Uterus (tissue), 4 donors: ENCODE measurements at places on chromosomes 13 and 19. TPM values are rescaled to one million over a fixed set of nuclear protein-coding genes. Genes with fewer than 3 reads are reported as not detected.

GRCh38 chr13:40637643-40638042 is 28.8 kb downstream of the FOXO1 start:
- no peaks in the 10 kb centered on the region for H3K27me3 ChIP-seq
- no peak overlapping the region for H3K4me3 ChIP-seq
- H3K27ac ChIP-seq = peak overlapping the region; percentile 53
- H3K4me1 ChIP-seq = peaks cover 15% of the 10 kb centered on the region
- DNase-seq = no peak
- no peaks in the 10 kb centered on the region for H3K36me3 ChIP-seq

DNA sequence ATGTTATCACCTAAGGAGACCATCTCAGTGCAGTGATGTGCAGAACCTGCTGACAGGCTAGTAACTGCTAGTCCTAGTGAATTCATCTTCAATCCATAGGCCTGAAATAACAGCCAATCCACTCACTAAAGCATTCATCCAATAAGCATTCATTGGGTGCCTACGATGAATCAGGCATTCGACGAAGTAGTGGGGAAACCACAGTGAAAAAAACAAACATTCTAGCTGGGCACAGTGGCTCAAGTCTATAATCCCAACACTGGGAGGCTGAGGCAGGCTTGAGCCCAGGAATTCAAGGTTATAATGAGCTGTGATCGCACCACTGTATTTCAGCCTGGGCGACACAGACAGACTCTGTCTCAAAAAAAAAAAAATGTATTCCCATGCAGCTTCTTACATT is 135.6 kb downstream of the RNF17 start:
- no peaks in the 10 kb centered on the region for H3K36me3 ChIP-seq
- H3K27ac ChIP-seq = no peak overlapping the region
- no peaks in the 10 kb centered on the region for H3K27me3 ChIP-seq
- no peak overlapping the region for H3K4me3 ChIP-seq
- DNase-seq = no peak

- no peaks in the 10 kb centered on the region for H3K36me3 ChIP-seq
- no peaks in the 10 kb centered on the region for H3K4me1 ChIP-seq
- H3K27me3 ChIP-seq = no peaks in the 10 kb centered on the region
- no peak overlapping the region for H3K4me3 ChIP-seq
- H3K27ac ChIP-seq = no peak overlapping the region
These were observed 18.4 kb downstream of the UBXN6 start for GRCh38 chr19:4439243-4439642.

- H3K27ac ChIP-seq = no peak overlapping the region
- no peaks in the 10 kb centered on the region for H3K27me3 ChIP-seq
- DNase-seq = no peak
- no peaks in the 10 kb centered on the region for H3K36me3 ChIP-seq
- H3K4me1 ChIP-seq = no peaks in the 10 kb centered on the region
- no peak overlapping the region for H3K4me3 ChIP-seq
These were observed 96.3 kb downstream of the VWA8 start for GRCh38 chr13:41864658-41865057.

DNA sequence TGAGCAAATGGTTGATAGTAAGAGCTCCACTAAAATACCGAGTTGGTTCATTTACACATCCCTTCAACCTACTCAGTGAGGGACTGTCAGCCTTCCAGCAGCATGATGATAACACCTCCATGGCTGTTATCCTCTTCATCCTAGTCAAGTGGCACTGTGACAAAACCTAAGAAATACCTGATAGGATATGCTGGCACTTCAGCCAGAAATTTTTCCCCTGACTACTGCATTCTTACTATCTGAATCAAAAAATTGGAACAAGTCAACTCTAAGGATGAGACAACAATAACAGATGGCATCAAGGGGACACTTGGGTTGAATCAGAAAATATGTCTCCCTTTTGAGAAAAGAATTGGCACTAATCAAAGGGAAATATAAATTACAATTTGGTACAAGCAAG is 193.9 kb downstream of the KCTD12 start:
- no peak overlapping the region for H3K4me3 ChIP-seq
- DNase-seq = no peak
- no peaks in the 10 kb centered on the region for H3K27me3 ChIP-seq
- H3K4me1 ChIP-seq = no peaks in the 10 kb centered on the region
- H3K36me3 ChIP-seq = no peaks in the 10 kb centered on the region

- peak overlapping the region; percentile 81 for H3K27ac ChIP-seq
- H3K4me1 ChIP-seq = no peaks in the 10 kb centered on the region
- no peaks in the 10 kb centered on the region for H3K27me3 ChIP-seq
- H3K36me3 ChIP-seq = no peaks in the 10 kb centered on the region
- peak; percentile 94 for DNase-seq
- peak overlapping the region; percentile 49 for H3K4me3 ChIP-seq
These were observed 1.6 kb downstream of the RASIP1 start for GRCh38 chr19:48738557-48739403.

- no peaks in the 10 kb centered on the region for H3K27me3 ChIP-seq
- DNase-seq = no peak
- H3K27ac ChIP-seq = peak overlapping the region; percentile 96
- H3K4me3 ChIP-seq = no peak overlapping the region
- no peaks in the 10 kb centered on the region for H3K4me1 ChIP-seq
These were observed 39.6 kb downstream of the COL4A2 start for GRCh38 chr13:110346661-110347067.

DNA sequence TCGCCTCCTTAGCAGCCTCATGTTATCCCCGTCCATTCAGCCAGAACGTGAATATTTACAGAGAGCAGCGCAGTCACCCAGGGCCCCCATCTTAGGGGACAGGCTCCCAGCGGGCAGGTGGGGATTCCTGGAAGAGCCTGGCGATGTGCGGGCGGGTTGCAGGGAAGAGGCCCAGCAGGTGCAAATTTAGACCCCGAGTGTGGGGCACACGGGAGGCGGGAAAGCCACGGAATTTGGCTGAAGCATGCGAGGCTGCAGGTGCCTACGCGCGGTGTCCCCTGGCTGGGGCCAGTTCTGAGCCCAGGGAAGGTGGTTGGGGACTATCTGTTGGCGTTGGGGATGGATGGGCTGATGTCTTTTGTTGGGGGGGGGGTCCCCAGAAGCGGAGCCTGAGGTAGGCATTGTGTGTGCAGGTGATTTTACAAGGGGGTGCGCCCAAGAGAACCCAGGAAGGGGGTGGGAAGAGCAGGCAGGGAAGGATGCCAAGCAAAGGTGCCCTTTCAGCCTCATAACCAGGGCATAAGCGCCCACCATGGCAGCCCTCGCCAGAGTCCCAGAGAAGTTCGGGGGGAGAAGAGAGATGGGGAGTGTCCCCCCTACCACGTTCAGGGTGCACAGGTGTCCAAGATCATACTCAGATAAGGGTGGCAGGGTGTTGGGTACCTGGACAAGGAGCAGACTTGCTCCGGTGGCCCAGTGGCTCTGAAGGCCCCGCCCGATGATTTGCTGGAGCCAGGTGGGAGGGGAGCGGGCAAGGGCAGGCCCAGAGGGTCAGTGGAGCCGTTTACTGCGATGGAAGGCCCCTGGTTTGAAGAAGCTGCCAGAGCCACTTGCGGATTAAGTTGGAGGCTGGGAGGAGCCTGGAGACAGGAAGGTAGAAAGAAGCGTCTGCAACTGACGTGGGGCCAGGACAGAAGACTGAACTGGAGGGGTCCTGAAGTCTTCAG is 1.2 kb downstream of the TPGS1 start:
- peak overlapping the region; percentile 99 for H3K4me3 ChIP-seq
- H3K27me3 ChIP-seq = no peaks in the 10 kb centered on the region
- H3K27ac ChIP-seq = no peak overlapping the region
- no peaks in the 10 kb centered on the region for H3K36me3 ChIP-seq
- no peak for DNase-seq

DNA sequence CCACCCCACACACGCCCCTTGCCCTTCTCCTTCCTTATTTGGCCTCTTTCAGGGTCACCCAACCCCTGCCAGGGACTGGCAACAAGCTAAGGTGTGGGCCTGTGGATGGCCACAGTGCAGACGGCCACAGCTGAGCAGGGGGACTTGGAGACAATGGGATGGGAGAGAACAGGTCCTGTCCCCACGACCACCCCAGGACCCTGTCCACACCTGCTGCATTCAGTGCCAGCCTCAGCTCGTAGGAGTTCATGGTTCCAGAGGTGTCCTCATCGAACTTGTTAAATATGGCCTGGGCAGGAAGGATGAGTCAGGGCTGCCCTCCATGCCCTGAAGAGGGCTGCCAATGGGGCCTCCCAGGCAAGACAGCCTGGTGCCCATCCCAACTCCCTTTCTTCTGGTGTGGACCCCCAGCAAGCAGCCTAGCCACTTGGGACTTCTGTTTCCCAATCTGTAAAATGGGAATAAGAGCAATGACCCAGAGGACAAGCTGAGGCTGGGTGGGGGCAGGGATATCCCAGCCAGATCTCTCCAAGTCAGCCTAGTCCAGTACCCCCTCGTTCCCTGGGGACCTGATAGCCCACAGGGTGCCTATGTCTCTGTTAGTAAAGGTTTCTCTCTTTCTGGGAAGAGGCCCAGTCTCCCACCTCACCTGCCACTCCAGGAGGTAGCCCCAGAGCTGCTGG is 10.6 kb downstream of the CAPN12 start:
- H3K4me1 ChIP-seq = no peaks in the 10 kb centered on the region
- peak overlapping the region; percentile 69 for H3K27ac ChIP-seq
- H3K27me3 ChIP-seq = no peaks in the 10 kb centered on the region
- DNase-seq = peak; percentile 26

DNA sequence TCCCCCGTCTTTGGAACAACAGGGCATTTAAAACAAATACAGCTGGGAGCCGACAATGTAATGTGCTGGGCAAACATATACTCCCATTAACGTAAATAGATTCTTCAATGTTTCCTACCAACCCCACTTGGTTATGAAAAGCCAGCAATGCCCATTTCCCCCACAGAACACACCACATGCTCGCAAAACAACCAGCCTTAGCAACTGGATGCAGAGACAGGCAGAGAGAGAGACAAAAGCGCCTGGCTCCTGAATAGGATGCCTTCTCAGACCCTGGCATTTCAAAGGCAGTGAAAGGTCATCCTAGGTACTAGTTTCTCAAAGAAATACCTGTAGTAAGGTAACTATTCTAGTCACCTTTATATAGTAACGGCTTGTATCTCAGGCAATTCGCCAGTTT is 462.9 kb downstream of the ITGBL1 start:
- H3K27me3 ChIP-seq = no peaks in the 10 kb centered on the region
- H3K27ac ChIP-seq = no peak overlapping the region
- H3K36me3 ChIP-seq = no peaks in the 10 kb centered on the region

GRCh38 chr13:52738719-52739467 is 727 bp downstream of the CNMD start:
- DNase-seq = no peak
- no peak overlapping the region for H3K4me3 ChIP-seq
- H3K36me3 ChIP-seq = no peaks in the 10 kb centered on the region
- no peak overlapping the region for H3K27ac ChIP-seq

DNA sequence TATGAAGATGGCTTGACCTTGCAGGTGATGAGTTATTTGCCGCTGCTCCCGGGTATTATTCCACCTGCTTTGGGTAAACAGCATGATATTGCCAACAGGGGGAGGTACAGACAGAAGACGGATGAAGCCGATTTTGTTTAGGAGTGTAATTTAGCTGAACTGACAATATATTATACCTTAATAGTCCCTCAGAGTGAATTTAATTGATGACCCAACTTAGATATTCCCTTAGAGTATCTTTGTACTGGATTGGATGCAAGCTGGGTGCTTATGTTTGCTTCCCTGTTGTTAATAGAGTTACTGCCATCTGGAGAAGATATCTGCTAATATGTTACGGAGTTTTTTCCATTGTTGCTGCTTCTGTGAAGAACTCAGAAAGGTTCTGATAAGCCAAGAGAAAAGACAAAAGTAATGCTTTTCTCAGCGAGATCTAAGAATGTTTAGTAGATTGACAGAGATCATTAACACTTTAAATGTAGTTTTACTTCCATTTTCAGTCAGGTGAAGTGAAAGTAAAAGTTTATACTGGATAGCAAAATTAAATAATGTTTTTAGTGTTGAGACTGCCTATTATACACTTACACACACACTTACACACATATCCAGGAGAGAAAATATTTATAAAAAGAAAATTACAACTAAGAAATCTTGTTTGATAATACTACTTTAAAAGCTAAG is 2220.8 kb upstream of the PCDH20 start:
- no peak overlapping the region for H3K27ac ChIP-seq
- H3K4me1 ChIP-seq = no peaks in the 10 kb centered on the region
- no peaks in the 10 kb centered on the region for H3K27me3 ChIP-seq
- H3K4me3 ChIP-seq = no peak overlapping the region

DNA sequence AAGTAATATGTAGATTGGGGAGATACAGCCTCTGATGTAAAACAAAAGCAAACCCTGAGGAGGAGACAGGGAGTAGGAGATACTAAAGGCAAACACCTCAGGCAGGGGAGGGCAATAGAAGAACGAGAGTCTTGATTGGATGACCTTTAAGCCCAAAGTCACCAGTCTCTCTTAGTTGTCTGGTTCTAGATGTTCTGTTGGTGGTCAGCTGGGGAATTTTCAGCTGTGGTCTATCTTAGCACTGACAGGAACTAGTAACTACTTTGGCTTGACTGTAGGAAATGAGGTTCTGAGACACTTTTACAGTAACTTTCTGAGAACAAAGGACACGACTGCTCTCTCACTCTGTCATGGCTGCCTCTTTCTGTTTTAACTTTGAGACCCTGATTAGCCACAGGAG is 290.7 kb upstream of the MIR17HG start:
- no peaks in the 10 kb centered on the region for H3K4me1 ChIP-seq
- no peak overlapping the region for H3K27ac ChIP-seq
- H3K36me3 ChIP-seq = no peaks in the 10 kb centered on the region
- no peak for DNase-seq
- H3K27me3 ChIP-seq = no peaks in the 10 kb centered on the region

- no peak overlapping the region for H3K27ac ChIP-seq
- no peak for DNase-seq
- H3K27me3 ChIP-seq = no peaks in the 10 kb centered on the region
- H3K36me3 ChIP-seq = no peaks in the 10 kb centered on the region
- no peak overlapping the region for H3K4me3 ChIP-seq
These were observed 210.7 kb upstream of the SLC10A2 start for GRCh38 chr13:103276775-103277498.

GRCh38 chr13:107031716-107032115 is 463.8 kb upstream of the ARGLU1 start:
- no peaks in the 10 kb centered on the region for H3K4me1 ChIP-seq
- H3K36me3 ChIP-seq = no peaks in the 10 kb centered on the region
- no peak for DNase-seq
- no peak overlapping the region for H3K27ac ChIP-seq

GRCh38 chr13:89372193-89372592 is 1701.0 kb downstream of the SLITRK5 start:
- peaks cover 6% of the 10 kb centered on the region for H3K27me3 ChIP-seq
- no peak overlapping the region for H3K4me3 ChIP-seq
- H3K36me3 ChIP-seq = no peaks in the 10 kb centered on the region
- H3K27ac ChIP-seq = no peak overlapping the region
- no peak for DNase-seq
- no peaks in the 10 kb centered on the region for H3K4me1 ChIP-seq

GRCh38 chr19:38543807-38544568 is 73.8 kb downstream of the MAP4K1 start:
- H3K4me1 ChIP-seq = no peaks in the 10 kb centered on the region
- H3K4me3 ChIP-seq = no peak overlapping the region
- DNase-seq = peak; percentile 41
- H3K27me3 ChIP-seq = no peaks in the 10 kb centered on the region
- H3K27ac ChIP-seq = no peak overlapping the region

Gene RNF17
- 0.28 TPM for total RNA-seq

Gene COL4A1
- total RNA-seq = 737 TPM

Gene ZNF547
- total RNA-seq = 2.1 TPM

Gene PGLYRP1
- total RNA-seq = not detected

Gene RASGRP4
- 1.5 TPM for total RNA-seq
